ENCODE measurements at places on chromosomes 5 and 9.

- no peak for DNase-seq
Observed at GRCh38 chr5:3382151-3382550, 213.5 kb upstream of the IRX1 start.

DNA sequence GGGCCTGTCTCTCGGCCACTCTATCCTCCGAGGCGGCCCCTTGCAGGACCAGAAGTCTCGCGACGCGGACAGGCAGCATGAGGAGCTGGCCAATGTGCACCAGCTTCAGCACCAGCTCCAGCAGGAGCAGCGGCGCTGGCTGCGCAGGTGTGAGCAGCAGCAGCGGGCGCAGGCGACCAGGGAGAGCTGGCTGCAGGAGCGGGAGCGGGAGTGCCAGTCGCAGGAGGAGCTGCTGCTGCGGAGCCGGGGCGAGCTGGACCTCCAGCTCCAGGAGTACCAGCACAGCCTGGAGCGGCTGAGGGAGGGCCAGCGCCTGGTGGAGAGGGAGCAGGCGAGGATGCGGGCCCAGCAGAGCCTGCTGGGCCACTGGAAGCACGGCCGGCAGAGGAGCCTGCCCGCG is 283.5 kb downstream of the ARHGEF28 start:
- DNase-seq = no peak

DNA sequence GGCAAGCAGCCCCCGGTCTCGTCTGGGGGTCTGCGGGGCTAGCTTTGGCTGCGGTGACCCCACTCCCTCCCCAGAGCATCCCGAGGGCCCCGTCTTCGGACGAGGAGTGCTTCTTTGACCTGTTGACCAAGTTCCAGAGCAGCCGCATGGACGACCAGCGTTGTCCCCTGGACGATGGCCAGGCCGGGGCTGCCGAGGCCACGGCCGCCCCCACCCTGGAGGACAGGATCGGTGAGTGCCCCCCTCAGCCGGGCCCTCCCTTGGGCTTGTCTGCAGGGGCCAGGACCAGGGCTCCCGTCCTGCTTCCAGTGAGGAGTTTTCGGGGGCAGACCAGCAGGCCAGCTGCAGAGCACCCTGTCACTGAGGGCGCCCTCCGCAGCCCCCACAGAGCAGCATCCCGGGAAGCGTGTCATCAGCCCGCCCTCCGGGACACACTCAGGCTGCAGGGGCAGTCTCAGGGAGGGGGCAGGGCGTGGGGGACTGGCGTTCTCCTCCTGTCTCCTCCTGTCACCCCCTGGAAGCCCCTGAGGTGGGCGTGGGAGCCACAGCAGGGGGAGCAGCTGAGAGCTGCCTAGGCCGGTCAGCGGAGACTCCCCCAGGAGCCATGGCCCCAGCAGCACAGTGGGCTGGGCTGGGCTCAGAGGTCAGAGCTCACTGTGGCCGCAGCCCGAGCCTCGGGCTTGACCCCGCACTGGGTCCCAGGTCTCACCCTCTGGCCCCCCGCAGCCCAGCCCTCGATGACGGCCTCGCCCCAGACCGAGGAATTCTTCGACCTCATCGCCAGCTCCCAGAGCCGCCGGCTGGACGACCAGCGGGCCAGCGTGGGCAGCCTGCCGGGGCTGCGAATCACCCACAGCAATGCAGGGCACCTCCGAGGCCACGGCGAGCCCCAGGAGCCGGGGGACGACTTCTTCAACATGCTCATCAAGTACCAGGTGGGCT is 7.7 kb downstream of the DNLZ start:
- DNase-seq = no peak

DNA sequence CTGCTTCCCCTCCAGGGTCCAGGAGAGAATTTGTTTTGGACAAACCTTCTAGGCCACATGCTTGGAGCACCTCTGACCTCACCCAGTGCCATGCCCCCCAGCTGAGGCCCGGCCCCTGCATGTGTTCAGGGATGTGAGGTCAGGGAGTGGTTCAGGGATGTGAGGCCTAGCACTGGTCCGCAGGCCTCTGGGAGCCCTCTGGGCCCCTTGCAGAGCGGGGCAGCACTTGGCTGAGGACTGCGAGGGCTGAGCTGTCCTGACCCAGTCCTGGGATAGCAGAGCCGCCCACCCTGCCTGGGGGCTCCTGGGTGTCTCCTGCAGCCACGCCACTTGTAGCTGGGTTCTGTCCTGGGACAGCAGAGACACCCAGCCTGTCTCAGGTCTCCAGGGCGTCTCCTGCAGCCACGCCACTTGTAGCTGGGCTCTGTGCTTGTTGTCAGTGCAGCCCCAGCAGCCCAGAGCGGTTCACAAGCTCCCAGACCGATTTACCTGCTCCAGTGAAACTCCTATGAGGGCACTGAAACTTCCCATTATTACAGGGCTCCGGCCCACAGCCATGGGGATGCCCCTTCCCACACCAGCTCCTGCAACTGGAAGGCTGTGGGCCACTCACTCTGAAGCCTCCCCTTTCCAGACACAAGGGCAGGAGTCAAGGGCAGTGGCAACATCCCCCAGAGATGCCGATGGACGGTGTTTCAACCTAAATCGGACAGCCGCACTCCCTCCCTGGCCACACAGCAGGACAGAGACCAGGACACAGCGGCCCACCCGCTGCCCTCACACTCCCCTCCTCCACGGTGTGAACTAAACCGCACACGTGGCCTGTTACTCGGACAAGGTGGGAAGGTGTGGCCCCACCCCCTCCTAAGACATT is 5.4 kb upstream of the CEP72 start:
- no peak for DNase-seq

DNA sequence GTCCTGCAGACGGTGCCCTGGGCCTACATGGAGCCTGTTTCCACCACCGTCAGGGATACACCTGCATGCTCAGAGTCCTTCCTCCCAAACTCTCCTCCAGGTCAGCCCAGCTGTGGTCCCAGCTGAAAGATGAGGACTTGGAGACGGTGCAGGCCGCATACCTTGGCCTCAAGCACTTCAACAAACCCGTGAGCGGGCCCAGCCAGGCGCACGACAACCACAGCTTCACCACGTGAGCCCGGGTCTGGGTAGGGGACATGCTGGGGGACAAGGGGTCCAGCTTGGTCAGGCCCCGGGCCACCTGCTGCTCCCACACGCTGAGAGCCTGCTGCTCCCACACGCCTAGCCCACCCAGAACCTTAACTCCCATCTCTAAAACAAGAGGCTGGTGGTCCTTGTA is 16.6 kb upstream of the CARD19 start:
- DNase-seq = no peak

All from epithelial cell of prostate (primary cell).